ENCODE measurements at places on chromosomes 7 and 10.
A peak's percentile ranks its signal among the peaks of the same experiment; 100 is the strongest.

- no peak for DNase-seq
Observed at GRCh38 chr10:63352976-63353375, 112.8 kb downstream of the JMJD1C start.

- DNase-seq = peak; percentile 32
Observed at GRCh38 chr7:138247568-138248333, 171.5 kb downstream of the AKR1D1 start.

GRCh38 chr7:106731187-106731586, 70.2 kb upstream of the CCDC71L start:
- DNase-seq = no peak

DNA sequence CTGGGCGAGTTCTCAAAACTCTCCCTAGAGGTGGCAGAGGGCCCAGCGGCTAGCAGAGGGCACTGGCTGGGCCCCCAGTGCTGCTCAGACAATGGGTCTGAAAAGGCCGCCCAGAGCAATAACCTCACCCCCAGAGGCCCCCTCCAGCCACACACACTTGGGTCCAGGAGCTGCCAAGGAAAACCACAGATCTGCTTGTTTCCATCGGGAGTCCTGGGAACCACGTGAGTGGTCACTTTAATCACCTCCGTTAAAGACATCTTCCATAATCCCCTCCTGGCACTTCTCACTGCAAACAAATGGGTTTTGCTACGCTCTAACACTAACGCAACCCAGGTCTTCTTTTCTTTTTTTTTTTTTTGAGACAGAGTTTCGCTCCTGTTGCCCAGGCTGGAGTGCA, 30.0 kb downstream of the NUDT1 start:
- DNase-seq = peak; percentile 10

GRCh38 chr7:157520249-157520648, 183.4 kb downstream of the DNAJB6 start:
- no peak for DNase-seq

GRCh38 chr10:73625004-73625883, 16.0 kb downstream of the MYOZ1 start:
- peak; percentile 39 for DNase-seq

DNA sequence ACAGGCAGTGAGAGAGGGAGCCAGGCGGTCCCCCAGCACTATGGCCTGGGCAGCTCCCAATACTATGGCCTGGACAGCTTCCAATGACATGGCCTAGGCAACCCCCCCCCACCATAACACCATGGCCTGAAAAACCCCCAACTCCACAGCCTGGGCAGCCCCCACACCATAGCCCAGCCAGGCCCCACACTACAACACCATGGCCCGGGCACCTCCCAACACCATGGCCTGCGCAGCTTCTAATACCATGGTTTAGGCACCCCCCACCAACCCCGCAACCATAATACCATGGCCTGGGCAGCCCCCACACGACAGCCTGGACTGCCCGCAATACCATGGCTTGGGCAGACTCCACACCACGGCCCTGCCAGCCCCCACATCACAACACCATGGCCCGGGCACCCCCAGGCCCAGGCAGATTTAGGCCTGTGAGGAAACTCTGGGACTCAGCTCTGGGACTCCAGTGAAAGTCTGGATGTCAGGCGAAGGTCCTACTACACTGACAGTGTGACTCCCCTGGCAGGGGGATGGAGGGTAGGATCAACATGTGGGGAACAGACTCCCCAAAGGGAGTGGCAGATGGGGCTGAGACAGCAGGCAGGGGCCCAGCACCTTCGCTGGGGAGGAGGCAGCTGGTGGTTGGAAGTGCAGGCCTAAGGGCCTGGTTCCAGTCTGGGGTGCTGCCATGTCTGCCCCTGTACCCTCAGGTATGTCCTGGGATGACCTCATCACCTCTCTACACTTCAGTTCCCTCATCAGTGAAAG, 8.7 kb downstream of the CPXM2 start:
- no peak for DNase-seq

DNA sequence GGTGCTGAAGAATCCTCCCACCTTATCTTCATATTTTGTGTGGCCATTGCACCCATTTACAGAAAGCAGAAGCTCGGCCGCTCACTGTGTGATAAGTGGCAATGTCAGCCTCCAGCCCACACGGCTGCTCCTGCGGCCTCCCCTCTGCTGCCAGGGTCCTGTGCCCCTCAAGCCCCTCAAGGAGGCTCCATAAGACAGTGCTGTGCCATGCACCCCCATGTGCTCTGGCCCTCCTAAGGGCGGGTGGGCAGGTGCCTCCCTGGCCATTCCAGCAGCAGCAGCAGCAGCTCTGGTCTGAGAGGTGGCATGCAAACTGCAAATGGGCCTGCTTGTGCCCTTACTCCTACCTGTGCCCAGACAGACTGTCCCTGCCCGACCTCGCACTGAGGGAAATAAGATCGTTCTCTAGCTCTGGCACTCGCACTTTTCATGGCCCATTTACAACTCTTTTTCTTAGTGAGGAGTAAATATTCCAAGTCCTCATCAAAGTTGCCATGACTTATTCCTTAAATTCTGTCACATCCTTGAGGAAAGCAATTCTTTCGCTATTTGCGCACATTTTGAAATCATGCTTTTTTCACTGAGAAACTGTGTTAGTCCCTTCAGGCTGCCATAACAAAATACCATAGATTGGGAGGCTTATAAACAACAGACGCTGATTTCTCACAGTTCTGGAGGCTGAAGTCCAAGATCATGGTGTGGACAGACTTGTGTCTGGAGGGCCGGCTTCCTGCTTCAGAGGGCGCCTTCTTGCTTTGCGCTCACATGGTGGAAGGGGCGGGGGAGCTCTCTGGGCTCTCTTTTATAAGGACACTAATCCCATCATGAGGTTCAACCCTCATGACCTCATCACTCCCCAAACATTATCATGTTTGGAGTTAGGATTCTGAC, 187.8 kb downstream of the COBL start:
- no peak for DNase-seq

GRCh38 chr10:6170638-6171037, 32.1 kb upstream of the PFKFB3 start:
- DNase-seq = no peak

GRCh38 chr7:142776206-142776844, 5.6 kb downstream of the PRSS2 start:
- DNase-seq = peak; percentile 92

- no peak for DNase-seq
Observed at GRCh38 chr10:43892062-43892770, 243.5 kb upstream of the ZNF32 start.

DNA sequence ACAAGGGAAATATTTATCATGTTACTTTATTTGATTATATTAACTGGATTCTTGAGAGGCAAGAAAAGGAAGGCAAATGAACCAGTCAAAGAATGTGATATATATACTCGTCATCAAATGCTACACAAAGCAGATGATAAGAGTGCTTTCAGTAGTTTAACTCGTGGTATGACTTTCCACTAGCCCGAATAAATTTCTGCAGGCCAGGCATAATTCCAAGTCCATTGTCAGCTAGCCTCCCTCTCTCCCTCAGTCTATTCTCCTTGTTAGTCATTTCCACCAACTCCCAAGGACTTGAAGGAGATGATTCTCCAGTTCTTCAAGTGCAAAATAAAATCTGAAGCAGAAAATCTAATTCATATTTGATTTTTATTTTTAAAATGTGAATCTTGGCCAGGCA, 190.5 kb downstream of the GLI3 start:
- DNase-seq = peak; percentile 39

- no peak for DNase-seq
Observed at GRCh38 chr7:156998988-156999957, 11.2 kb downstream of the MNX1 start.

GRCh38 chr7:158543840-158544239, 43.8 kb downstream of the PTPRN2 start:
- no peak for DNase-seq

GRCh38 chr10:4622384-4622783, 203.6 kb upstream of the AKR1E2 start:
- DNase-seq = no peak

DNA sequence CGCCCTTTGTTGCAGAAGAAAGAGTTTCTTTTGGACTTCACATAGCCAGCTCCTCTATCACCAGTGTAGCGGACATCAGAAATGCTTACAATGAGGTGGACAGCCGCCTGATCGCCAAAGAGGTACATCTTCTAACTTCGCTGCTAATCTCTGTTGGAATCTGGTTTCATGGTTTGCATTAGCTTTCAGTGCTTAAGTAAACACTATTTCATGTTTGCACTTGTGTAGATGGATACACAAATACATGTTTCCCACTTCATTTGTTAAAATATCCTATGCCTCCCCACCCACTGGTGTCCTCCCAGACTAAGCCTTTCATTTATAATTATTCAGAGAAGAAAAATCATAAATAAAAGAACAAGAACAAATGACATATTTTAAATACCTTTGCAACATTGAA, 103.9 kb downstream of the WDFY4 start:
- no peak for DNase-seq

GRCh38 chr7:68235937-68236336, 1239.3 kb downstream of the TYW1 start:
- no peak for DNase-seq

GRCh38 chr7:157149317-157149716, 10.6 kb downstream of the UBE3C start:
- DNase-seq = no peak

GRCh38 chr7:144006692-144007042, 6.5 kb downstream of the OR6B1 start:
- DNase-seq = no peak

DNA sequence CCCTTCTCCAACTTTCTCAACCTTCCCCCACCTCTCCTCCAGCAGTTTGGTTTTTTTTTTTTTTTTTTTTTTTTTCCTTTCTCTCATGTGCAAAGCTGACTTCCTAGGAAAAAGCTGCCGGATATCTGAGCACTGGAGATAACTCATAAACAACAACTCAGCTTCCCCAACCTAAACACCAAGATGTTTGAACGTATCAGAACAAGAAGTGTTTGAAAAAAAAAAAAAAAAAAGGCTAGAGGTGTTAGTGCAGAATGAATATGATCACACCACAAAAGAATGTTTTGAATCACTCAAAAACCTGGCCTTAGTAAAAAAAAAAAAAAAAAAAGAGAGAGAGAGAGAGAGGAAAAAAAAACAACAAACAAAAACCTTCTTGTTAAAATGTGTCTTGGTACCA, 11.2 kb downstream of the GATA3 start:
- DNase-seq = no peak

GRCh38 chr10:28785018-28785417, 107.7 kb downstream of the BAMBI start:
- DNase-seq = no peak

DNA sequence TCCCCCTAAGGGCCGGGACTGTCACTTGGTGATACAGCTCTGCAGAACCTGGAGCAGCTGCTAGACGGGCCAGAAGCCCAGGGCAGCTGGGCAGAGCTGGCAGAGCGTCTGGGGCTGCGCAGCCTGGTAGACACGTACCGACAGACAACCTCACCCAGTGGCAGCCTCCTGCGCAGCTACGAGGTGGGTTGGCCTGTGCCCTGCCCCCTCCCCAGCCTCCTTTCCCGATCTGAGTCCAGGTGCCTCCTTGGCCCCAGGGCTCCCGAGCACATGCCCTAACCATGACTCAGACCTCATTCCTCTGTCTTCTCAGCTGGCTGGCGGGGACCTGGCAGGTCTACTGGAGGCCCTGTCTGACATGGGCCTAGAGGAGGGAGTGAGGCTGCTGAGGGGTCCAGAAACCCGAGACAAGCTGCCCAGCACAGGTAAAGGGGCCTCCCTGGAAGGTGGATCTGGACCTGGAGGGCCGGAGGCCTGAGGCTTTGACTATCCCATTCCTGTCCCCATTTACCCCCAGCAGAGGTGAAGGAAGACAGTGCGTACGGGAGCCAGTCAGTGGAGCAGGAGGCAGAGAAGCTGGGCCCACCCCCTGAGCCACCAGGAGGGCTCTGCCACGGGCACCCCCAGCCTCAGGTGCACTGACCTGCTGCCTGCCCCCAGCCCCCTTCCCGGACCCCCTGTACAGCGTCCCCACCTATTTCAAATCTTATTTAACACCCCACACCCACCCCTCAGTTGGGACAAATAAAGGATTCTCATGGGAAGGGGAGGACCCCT, 6.4 kb downstream of the NFKB2 start:
- DNase-seq = no peak

- no peak for DNase-seq
Observed at GRCh38 chr10:28880683-28880950, 203.3 kb downstream of the BAMBI start.

DNA sequence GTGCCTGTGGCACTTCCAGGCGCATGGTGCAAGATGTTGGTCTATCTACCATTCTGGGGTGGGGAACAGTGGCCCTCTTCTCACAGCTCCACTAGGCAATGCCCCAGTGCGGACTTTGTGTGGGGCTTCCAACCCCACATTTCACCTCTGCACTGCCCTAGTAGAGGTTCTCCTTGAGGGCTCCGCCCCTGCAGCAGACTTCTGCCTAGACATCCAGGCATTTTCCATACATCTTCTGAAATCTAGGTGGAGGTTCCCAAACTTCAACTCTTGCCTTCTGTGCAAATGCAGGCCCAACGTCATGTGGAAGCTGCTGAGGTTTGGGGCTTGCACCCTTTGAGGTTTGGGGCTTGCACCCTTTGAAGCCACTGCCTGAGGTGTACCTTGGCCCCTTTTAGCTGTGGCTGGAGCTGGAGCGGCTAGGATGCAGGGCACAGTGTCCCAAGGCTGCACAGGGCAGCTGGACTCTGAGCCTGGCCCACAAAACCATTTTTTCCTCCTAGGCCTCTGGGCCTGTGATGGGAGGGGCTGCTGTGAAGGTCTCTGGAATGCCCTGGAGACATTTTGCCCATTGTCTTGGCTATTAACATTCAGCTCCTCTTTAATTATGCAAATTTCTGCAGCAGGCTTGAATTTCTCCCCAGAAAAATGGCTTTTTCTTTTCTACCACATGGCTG, 130.6 kb upstream of the EFCAB10 start:
- no peak for DNase-seq

DNA sequence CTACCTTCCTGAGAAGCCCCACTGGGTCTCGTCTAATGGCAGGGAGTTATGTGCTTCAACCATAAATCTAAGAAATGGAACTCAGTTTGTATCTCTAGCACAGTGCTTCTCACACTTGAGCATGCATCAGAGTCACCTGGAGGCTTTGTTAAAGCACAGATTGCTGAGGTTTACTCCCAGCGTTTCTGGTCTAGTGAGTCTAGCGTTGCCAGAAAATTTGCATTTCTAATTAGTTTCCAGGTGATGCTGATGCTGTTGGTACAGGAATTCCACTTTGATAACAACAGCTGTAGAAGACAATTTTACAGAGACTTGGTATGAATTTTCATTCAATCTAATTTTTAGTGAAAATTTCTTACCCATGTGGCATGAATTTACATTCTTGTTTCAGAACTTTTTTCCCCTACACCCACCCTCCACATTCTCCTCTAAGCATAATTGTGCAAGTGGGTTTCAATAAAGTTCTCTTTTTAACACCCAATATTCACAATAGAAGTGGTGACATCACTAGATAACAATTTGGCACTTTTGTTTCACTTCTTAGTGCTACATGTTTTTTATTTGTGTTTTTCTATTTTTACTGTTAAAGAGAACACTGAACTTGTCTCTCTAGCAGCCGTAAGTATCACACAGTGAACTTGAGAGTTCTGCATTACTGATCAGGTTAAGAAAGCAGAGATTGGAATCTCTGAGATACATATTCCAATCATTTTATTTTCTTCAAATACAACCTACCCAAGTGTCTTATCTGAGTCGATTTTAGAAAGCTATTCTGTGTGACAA, 48.4 kb upstream of the BET1 start:
- DNase-seq = no peak

Measured in astrocyte of the spinal cord (primary cell).